Neuronal stem cell (in vitro differentiated cells): ENCODE measurements at places on chromosomes 16 and 17.
A peak's percentile ranks its signal among the peaks of the same experiment; 100 is the strongest.

DNA sequence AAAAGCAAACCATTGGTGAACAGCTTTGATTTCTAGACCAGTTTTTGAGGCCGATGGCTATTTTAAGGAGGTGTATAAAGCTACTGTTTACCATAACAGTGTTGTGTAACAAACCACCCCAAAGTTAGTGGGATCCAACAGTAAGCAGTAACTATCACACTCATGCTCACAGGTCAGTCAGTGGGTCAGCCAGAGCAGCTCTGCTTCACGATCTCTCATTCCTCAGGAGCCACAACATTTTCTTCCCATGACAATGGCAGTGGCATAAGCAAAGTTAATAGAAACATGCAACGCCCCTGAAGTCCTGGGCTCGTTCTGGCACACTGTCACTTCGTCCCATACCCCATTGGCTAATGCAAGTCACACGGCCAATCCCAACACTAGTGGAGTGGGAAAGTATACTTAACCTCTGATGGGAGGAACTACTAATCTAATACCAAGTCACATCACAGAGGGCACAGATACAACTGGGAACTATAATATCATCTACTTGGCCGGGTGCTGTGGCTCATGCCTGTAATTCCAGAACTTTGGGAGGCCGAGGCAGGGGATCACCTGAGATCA lies 28.0 kb upstream of the B4GALNT2 start:
- DNase-seq = no peak

GRCh38 chr17:42754782-42755181 lies 6.2 kb upstream of the RAMP2 start:
- no peak for DNase-seq

GRCh38 chr17:76262732-76263344 lies 2.3 kb upstream of the UBALD2 start:
- DNase-seq = no peak

- DNase-seq = no peak
Measured at GRCh38 chr17:77502626-77503292, 362.0 kb downstream of the SEC14L1 start.

GRCh38 chr16:58119509-58119845 lies 9.7 kb downstream of the CFAP20 start:
- no peak for DNase-seq

DNA sequence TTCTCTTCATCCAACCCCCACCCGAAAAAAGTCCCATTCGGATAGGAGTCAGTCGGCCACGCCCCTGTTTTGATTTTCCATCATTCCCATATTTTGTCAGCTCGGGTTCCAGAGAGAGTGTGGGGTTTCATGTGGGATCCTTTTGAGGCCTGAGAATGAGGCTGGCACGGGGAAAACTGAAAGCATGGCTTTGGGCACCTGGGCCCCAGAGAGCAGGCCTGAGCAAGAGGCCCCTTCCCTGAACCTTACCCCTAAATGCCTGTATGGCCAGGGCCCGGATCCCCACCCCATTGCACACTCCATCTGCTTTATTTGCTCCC lies 4.6 kb upstream of the HOXB4 start:
- no peak for DNase-seq

DNA sequence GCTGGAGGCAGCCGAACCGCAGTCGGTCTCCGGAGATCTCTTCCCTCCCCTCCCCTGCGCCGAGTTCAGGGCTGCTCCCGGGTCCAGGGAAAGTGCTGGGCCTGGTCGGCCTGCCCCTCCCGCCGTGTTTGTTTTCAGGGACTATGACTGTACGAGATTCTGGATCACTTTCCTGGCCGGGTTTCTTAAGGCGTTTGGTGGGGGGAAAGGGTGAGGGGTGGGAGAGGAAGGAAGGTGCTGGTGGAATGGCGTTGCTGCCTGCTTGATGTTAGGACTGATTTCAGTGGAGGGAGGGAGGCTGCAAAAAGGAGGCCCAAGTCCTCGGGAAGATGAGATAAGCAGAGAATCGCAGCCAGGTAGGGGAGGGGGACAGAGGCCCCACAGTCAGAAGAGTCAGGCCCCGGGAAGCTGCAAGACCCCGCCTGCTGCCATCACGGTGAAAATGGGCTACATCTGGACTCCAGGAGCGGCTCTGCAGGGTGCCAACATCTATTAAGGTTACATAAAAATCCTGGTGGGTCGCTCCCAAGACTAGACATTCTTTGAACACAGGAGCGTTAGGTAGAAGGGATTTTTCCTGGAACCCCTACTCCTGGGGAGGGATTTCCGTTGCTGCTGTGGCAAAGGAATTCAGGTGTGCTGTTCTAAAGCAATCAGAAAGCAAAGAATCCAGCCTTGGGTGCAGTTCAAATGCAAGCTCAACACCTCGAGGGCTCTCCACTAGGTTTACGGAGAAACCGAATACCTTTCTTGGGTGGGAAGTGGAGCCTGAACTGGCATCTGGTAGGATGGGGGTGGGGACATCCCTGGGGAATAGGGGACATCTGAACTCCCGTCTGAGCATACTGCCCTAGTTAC lies 1.2 kb downstream of the ARHGAP44 start:
- DNase-seq = peak; percentile 6

- DNase-seq = no peak
Measured at GRCh38 chr16:58709333-58709732, 24.8 kb upstream of the SLC38A7 start.

- no peak for DNase-seq
Measured at GRCh38 chr17:27743281-27743885, 56.9 kb downstream of the NOS2 start.

DNA sequence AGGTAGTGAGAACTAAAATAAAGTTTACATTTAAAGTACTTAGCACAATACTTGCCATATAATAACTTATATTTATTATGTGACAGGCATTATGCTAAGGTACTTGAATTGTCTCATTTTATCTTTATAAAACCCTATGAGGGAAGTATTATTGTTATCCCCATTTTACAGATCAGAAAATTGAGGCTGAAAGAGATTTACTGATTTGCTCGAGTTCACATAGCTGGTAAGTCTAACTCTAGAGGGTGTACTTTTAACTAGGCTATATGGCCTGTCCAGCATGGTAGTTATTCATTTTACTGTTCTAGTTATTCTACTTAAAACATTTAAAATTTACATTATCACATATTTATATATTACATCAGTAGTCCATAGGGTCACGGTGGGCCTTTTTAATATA lies 113.3 kb upstream of the RBL2 start:
- DNase-seq = no peak

GRCh38 chr17:71004413-71004812 lies 835.1 kb downstream of the KCNJ2 start:
- no peak for DNase-seq

DNA sequence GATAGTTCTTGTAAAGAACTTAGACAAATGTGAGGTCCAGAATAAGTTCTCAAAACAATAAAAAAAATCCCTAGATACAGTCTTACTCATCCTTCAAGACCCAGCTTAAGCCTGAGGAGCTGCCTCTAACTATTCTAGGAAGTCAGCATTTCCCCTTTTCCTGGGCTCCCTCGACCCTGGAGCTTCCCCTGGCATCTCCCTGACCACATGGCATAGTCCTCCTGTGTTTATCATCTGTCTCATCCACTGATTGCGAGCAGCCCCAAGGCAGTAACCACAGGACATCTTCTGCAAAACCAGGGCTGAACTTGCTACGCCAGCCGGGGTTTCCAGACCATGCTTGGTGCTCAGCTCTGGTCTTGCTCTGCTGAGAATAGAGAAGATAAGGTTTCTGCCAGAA lies 36.7 kb upstream of the NLRP1 start:
- no peak for DNase-seq

- peak; percentile 56 for DNase-seq
Measured at GRCh38 chr16:80084614-80085013, 456.2 kb upstream of the DYNLRB2 start.

- peak; percentile 82 for DNase-seq
Measured at GRCh38 chr16:71961066-71962039, 38.8 kb downstream of the PKD1L3 start.

DNA sequence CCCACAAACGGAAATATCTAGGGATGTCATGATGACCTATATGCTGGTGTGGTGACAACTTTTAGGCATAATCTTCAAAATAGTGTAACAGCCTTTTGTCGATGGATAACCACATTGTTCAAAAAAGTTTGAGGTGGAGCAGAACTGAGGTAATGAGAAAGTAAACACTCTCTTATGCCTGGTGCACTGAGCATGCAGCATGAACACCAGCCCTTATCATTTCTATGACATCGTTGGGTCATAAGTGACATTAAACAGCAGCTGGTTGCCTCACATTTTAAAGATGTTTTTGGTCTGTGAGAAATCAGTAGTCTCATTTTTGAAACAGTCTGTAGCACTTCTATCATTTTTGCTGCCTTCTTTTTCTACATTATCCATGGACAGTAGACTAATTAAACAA lies 1.8 kb downstream of the KRT23 start:
- DNase-seq = no peak

- DNase-seq = no peak
Measured at GRCh38 chr17:49401971-49402611, 12.6 kb downstream of the PHB1 start.

GRCh38 chr17:40159456-40159855 lies 17.8 kb upstream of the RAPGEFL1 start:
- DNase-seq = no peak

GRCh38 chr16:88424587-88425235 lies 28.4 kb upstream of the ZFPM1 start:
- DNase-seq = no peak

GRCh38 chr17:81401723-81402529 lies 6.7 kb downstream of the BAHCC1 start:
- no peak for DNase-seq

- no peak for DNase-seq
Measured at GRCh38 chr17:10777131-10777807, 26.6 kb downstream of the TMEM238L start.

DNA sequence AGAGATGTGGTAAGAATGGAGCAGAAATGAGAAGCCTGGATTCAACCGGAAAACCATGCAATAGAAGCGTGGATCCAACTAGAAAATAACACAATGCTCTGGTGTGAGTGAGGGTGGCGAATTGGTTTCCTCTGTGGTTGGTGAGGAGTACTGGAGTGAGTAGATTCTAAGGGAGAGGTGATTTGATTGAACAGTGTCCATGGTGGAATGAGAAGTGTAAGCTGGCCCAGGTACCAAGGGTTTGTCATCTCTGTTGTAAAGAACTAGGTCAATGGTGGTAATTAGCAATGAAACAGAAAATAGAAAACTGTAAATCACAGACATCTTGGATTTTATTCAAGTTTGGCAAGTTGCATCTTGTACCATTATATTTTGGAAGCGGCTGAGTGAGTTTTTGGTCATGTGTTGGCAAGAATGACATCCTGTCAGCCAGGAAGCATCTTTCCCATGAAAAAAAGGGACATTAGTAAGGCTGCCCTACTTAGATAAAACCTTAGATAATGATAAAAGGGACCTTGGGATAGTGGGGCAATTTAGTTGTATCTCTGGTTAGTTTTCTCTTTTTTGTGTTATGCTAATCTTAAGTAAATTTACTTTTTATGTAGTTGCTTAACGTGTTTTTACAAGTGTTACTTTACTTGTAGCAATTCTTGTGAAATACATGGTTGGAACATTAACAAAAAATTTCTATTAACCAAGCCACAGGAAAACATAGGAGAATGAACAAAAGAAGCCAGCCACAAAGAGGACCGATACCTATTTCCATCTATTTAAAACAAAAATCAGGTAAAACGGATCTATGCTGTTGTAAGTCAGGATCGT lies 20.9 kb downstream of the HSD17B2 start:
- DNase-seq = no peak

DNA sequence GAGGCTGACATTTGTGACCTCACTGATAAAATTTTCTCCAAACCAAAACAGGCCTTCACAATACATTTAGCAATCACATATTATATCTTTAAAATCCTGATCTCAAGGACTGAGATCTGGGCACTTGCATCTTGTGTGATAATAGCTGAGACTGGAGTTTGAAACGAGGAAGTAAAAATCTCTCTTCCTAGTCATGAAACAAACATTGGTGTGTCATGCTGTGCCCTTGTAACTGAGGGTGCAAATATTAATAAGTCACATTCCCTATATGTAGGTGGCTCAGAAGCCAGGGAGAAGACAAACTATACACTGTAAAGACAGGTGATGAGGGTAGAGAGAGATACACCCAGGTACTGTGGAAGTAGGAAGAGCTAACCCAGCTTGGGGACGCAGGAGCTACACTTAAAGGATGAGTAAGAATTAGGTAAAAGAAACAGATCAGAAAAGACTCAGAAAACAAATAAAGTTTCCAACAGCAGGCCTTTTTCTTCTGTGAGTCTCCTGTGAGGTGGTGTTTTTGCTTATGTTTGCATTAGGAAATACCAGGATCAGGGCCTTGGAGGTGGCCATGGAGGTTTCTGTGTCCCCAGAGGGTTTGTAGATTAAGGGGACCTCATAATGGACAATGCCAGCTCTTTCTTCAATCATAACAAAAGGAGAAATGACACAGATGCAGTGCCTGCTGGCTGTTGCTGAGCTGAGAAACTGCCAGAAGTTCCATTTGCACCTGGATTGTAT lies 335.7 kb downstream of the GRIN2A start:
- DNase-seq = no peak

DNA sequence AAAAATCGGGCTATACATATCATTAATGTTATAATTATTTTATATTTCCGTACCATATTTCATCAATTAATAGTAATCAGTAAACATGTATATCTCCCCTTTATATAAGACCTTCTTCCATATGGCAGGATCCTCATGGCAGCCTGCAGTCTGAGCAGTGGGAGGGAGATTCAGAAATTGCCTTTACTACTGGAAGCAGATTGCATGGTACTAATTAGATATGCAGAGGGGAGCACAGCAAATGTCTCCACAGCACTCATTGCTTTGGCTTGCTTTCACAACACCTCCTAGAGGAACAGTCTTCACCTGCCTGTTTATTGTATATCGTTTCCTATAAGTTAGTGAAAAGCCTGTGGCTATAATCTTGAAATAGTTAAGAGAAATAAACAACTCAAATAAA lies 585.8 kb upstream of the GOT2 start:
- no peak for DNase-seq

GRCh38 chr17:75090871-75091854 lies 3.4 kb downstream of the SLC16A5 start:
- DNase-seq = no peak

DNA sequence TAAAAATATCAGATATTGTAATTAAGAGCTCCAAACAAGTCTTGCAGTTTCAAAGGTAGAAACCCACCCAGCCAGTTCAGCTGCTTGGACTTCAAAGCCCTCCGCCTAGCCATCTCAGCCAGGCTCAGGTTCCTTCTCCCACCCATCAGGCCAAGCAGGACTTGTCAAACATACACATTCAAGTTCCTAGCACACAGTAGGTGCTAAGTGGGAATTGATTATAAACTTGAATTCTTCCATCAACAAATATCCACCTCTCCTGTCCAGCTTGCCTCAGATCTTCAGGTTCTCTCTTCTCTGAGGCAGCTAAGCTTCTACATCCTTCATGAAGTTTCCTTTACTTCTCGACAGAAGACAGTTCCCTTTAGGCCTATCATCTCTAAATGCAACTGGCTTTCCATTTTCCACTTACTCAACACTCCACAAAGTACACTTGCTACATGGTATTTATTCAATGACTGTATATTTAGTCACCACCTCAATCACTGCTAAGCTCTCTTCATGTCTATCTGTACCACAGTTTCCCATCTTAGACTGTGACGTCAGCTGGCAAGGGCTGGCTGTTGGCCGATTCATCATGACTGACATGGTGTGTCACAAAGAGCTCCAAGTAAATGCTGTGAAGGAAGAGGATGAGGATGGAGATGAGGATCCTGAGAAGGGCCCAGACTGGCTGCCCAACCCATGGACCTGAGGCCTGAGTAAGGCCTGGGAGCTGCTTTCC lies 13.3 kb upstream of the COG7 start:
- DNase-seq = no peak
